ENCODE measurements at places on chromosomes 11 and 22. TPM values are rescaled to one million over a fixed set of nuclear protein-coding genes. Genes with fewer than 3 reads are reported as not detected.

DNA sequence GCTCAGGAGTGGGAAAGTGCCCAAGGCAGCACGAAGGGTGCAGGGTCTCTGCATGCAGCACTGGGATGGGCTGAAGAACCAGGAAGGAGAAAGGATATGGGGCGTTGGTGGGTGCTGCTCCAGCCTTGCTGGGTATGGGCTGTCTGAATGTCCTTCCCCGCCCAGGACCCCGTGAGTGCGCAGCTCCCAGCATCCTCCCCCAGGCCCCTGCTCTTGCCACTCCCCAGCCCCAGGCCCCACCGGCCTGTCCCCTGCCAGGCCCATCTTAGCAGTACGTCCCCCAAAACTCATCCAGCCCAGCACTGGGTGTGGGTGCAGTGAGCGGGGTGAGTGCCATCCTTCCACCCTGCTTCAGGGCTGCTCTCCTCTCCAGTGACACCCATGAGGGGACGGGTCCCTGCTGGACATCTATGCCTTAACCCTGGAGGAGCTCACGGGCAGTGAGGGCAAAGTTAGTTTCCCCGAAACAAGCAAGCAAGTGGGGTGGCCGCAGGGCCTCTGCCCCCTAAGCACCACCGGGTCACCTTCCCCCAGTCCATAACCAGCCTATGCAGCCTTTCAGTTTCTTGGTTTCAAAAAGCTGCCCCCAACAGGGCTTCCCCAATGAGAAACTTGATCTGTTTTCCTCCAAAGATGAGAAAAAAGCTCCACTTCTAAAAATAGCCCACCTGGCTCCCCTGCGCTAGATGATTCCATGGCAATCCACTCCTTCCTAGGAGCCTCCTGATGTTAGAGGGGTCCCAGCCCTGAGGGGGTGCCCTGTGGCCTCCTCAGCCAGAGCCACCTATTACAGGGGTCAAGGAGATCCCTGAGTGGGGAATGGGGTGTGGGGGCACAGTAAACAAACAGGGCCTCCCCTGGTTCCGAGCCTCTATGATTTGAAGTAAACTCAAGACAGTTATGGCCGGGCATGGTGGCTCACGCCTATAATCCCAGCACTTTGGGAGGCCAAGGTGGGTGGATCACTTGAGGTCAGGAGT lies 103.8 kb downstream of the MORC2 start:
- DNase-seq: peak; percentile 79

- no peak for DNase-seq
These were observed 197.8 kb downstream of the MAML2 start for GRCh38 chr11:96145163-96145585.

DLAT gene
- 18.1 TPM for total RNA-seq

MEI1 gene
- total RNA-seq: not detected

GDPD4 gene
- not detected for total RNA-seq

DNA sequence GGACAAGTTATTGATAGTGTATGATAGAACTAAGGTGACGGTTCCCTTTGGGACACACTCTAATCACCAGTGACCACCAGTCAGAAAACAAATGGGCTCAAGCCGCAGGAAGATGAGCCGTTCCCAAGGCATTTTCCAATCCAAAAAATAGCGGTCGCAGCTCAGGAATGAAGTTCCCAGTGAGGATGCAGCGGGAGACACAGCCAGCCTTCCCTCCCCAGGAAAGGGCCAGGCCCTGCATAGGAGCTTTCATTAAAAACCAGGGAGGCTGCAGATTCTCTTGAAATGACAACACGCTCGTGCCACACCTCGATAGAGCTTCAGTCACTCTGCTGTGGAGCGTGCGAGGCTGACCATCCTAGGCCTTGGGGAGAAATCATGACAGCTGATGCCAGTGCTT lies 65.8 kb upstream of the WNT7B start:
- DNase-seq: no peak

DNA sequence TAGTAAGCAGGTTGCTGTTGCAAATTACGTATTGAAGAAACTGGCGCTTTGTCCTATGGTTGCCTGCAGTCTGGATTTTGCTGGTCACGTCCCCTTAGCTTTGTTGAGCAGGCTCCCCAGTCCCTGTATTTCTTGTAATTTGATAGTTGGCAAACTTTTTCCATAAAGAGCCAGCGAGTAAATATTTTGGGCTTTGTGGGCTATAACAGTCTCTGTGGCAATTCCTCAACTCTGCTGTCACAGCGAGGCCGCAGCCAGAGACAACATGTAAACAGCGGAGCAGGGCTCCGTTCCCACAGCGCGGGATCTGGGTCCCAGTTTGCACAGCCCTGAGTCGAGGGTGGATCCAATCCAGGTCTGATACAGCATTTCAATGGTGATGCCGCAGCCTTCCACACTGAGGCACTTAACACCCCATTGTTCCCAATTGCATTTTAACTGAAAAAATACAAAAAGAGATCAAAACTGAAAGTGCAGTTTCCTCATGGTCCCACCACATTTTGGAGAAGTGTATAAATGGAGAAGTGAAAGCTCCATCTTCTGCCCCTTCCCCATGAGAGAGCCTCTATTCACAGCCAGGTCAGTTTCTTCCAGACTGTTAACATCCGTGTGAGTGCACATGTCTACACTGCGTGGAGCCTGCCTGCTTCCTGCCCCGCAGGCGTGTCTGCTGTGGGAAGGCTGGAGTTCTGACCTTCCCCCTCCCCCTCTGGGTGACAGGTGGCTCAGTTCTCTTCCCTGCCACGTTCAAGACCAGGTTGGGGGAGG lies 89.1 kb downstream of the RPS6KA4 start:
- DNase-seq: no peak

Data from lower leg skin (tissue), 4 donors.